Chondrocyte (in vitro differentiated cells): ENCODE measurements at places on chromosomes 5 and 9. TPM values are rescaled to one million over a fixed set of nuclear protein-coding genes. Genes with fewer than 3 reads are reported as not detected.

The SPINK6 gene
- total RNA-seq = not detected in 3 replicates

The GDNF gene
- 0.39 to 1.1 TPM (median 0.69 TPM) in 3 replicates for total RNA-seq

The PRRX2 gene
- 4.9 to 5.7 TPM (median 5.0 TPM) in 3 replicates for total RNA-seq

The ENC1 gene
- total RNA-seq = 37.4 to 53.6 TPM (median 51.1 TPM) in 3 replicates

The GFI1B gene
- not detected in 3 replicates for total RNA-seq

- no peak for DNase-seq
Observed at GRCh38 chr9:132662152-132662945, 7.4 kb downstream of the DDX31 start.

GRCh38 chr5:61768692-61769281 is 436.7 kb downstream of the ZSWIM6 start:
- no peak for DNase-seq

- peak; percentile 75 for DNase-seq
Observed at GRCh38 chr5:66144834-66145390, 812 bp downstream of the SREK1 start.

DNA sequence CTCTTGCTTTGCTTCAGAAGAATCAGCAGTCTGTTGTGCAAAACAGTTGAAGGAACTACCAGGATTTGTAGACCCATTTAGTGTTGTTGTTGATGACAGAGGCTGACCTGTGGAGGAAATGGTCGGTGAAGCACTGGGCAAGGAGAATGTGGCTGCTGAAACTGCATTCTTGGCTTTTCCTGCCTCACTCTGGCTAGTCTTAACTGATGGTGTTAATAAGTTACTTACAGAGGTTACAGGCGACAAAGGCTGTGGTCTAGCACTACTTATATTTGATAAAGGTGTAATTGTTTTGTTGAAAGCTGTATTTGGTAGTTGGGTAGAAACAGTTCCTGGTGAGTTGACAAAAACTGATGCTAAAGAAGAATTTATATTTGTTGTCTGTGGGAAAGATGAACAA is 31.5 kb downstream of the MLANA start:
- no peak for DNase-seq

GRCh38 chr5:131357739-131358561 is 94.1 kb downstream of the CDC42SE2 start:
- DNase-seq = no peak

- DNase-seq = no peak
Observed at GRCh38 chr9:91942201-91942600, 7.8 kb downstream of the ROR2 start.

DNA sequence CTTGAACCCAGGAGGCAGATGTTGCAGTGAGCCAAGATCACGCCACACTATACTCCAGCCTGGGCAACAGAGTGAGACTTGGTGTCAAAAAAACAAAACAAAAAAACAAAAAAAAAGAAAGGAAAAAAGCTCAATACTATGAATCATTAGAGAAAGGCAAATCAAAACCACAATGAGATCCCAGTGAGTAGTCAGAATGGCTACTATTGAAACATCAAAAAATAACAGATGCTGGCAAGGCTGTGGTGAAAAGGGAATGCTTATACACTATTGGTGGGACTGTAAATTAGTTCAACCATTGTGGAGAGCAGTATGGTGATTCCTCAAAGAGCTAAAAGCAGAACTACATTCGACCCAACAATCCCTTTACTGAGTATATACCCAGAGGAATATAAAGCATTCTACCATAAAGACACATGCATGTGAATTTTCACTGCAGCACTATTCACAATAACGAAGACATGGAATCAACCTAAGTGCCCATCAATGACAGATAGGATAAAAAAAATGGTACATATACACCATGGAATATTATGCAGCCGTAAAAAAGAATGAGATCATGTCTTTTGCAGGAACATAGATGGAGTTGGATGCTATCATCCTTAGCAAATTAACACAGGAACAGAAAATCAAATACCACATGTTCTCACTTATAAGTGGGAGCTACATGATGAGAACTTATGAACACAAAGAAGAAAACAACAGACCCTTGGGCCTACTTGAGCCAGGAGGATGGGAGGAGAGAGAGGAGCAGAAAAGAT is 81.9 kb upstream of the ARRDC3 start:
- DNase-seq = no peak

- DNase-seq = no peak
Observed at GRCh38 chr5:135219868-135220267, 179.2 kb downstream of the MACROH2A1 start.

DNA sequence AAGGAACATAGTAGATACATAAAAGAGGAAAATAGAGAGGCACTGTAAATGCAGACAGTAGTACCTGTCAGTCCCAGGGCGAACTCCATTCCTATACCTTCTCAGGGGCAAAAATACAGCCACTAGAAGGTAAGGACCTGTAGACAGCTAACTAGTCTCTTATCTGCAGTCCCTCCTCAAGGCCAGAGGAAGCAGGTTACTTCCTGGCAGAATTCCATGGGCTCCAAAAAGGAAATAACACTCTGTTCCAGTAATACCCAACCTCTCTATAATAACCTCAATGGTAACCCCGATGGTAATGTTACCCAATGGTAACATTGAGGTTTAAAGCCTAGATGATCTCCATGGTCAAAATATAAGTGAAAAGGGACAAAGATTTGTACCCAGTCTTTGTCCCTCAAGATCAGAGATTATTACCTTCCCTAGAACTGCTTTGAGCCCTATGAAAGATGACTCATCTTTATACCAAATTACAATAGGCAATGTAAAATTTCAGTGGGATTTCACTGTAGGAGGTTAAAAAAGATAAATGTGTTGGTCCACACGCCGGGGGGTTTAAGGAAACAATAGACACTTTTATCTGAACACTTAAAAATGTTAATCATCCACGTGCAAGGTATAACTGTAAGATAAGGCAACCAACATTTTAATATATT is 113.0 kb downstream of the DENND1A start:
- DNase-seq = no peak

DNA sequence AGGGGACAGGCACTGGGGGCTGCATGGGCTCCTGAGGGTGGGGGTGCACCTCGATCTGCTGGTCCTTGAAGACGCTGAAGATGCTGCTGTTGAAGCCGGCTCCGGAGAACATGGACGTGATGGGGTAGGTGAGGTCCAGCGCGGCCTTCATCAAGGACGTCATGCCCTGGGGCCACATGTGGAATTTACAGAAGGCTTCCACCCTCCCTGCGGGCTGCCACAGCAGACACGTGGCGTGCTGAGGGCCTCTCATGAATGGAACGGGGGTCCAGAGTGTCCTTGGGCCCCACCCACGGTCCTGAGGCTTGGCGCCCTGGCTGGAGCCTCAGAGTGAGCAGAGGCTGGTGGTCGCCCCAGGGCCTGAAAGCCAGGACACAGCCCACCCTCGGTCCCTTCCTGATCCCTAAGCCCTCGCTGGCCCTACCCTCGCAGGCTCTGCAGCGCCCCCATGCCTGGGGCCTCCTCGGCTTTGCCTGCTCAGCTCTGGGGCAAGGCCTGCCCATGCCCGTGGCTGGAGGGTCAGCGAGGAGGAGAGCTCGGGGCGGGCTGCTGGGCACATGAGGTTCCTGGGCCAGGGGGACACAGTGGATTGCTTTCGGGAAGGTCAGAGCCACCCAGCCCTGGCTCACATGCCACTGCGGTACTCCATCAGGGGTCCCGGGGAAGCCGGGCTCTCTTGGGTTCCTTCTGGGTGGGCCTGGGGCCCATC is 5.3 kb upstream of the NSMF start:
- no peak for DNase-seq

- DNase-seq = no peak
Observed at GRCh38 chr5:177309351-177310191, 2.1 kb downstream of the MXD3 start.

- DNase-seq = no peak
Observed at GRCh38 chr9:96021551-96022444, 146.3 kb downstream of the ERCC6L2 start.

DNA sequence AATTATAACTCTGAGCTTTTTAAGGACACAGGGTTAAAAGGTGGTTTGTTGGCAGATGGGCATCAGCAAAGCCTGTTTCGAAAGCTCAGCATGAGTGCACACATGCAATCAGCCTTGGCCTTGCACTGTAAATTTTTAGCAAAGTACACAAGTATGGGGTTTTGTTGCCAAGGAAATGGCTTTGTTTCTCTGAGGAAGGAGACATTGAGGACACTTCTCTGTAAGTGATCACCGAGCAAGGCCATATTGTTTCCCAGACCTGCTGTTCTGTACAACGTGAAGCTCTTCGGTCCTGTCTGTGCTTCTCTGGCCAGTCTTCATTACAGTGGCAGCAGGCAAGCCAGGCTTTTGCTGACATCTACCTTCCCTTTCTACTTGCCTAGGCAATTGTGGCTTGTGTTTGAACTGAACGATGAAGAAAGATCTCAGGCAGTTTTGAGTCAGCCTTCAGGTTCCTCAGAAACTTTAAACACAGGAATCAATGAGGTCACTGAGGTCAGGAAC is 27.9 kb upstream of the GLRX start:
- no peak for DNase-seq

DNA sequence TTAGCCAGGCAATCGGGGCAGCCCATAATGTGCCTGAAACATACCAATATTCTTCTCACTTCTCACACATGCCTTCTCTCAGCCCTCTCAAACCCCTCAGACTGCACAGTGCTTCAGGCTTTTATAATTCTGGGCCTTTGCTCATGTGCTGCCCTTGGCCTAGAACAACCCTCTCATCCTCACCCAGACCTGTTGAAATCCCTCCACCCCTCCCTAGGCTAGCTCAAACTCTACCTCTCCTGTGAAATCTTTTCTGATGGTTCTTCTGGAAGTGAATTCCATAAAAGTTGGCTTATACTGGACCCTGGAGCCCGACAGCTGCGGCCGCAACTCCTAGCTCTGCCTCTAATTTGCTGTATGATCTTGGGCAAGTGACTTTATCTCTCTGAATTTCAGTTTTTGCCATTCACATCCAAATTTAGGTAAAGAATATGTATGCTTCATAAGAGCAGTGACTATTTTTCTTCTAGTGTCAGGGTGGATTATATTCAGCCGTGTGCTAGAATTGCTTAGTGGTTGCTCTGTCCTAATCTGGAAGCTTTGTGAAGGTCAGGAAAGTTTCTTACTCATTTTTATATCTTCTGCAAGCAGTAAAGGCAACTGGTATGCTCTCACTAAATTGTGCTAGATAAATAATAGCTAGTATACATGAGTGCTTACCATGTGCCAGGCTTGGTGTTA is 221.4 kb downstream of the MAPKAP1 start:
- no peak for DNase-seq

- no peak for DNase-seq
Observed at GRCh38 chr9:96771124-96771523, 6.8 kb downstream of the ZNF510 start.

GRCh38 chr5:163566678-163567077 is 61.3 kb downstream of the MAT2B start:
- DNase-seq = no peak

DNA sequence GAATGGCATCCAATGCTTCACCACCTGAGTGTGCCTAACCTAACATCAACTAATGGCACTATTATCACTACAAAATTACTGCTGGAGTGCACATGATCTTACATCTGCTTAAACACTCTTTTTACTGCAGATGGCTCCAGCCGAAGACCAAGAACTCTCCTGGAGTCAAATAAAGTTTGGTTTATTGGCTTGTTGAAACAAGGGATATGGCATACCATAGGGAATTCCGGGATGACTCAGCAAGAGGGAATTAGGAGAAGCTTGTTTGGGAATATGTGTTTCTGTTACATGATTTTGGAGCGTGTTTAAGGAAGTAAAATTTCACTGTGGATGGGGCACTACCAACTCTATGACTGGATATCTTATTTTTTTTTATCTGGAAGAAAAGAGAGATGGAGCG is 872.6 kb downstream of the DTWD2 start:
- no peak for DNase-seq

DNA sequence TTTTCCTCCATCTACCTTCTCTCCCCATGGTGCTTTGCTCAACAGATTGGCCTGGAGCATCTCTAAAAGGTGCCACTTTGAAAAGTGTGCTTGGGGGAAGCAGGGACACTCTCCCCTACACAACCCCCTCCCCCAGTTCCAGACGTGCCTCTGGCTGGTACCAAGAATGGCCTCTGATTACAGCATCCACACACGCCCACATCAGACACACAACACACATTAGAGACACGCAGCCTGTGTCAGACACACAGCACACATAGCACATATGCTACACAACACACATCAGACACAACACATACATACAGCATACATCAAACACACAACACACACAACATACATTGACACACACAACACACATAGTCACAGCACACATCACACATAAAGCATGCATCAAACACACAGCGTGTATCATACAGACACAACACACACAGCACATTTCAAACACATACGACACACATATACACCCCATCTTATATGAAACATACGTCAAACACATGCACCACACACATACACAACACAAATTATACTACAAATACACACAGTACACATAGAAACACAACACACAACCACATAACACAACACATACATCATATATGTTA is 150.4 kb downstream of the RGS3 start:
- peak; percentile 8 for DNase-seq

- DNase-seq = no peak
Observed at GRCh38 chr5:3131161-3131560, 379.7 kb upstream of the IRX2 start.
